KBM-7 (cell line): ENCODE measurements at places on chromosomes 12 and 14.

DNA sequence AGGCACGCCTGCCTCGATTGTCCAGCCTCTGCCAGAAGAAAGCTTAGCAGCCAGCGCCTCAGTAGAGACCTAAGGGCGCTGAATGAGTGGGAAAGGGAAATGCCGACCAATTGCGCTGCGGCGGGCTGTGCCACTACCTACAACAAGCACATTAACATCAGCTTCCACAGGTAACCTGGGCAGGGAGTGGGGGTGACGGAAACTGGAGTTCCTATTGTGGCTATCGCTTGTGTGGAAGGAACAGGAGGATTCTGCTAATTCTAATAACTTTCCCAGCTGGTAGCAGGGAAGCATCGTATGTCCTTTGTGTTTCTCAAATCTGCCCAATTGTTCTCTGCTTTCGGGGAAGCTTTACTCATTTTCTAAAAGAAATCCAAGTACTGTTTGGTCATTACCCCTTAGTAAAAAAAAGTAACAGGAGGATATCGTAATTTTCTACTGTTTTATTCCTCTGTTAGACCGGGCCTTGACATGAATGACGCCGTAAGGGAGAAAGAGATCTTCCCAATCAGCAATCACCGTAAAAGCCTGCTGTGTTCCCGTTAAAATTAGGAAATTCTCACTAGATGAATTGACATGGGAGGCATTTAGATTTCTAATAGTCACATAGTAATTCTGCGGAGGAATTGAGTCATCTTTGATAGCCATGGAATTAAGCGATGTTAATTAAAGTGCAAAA lies 449 bp downstream of the THAP2 start:
- DNase-seq: no peak

DNA sequence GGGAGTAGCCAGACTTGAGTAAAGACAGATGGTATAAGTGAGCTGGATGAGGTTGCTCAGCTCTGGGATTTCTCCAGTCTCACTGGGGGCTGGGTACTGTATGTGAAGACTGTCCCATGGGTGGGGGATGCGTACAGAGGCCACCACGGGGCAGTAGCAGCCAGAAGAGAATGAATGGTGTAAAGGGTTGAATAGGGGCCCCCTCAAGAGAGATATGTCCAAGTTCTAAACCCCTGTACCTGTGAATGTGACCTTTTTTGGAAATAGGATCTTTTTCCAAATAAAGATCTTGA lies 21.8 kb upstream of the BCDIN3D start:
- no peak for DNase-seq

DNA sequence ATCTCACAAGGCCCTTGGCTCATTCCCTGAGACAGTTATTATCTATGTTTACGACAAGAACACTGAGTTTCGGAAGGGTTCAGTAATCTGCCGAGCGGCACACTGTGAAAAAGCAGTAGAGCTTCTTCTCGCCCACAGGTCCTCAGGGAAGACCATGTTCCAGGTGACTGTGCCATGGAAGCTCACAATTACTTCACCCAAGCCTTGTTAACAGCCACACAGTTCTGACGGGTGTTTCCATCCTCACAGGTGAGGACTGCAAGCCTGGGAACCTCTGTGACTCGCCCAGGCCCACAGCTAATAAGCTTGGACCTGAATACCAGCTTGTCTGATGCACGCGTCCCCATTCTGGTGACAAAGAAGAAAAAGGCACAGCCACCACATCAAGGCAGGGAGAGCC lies 15.4 kb downstream of the SETD3 start:
- no peak for DNase-seq

DNA sequence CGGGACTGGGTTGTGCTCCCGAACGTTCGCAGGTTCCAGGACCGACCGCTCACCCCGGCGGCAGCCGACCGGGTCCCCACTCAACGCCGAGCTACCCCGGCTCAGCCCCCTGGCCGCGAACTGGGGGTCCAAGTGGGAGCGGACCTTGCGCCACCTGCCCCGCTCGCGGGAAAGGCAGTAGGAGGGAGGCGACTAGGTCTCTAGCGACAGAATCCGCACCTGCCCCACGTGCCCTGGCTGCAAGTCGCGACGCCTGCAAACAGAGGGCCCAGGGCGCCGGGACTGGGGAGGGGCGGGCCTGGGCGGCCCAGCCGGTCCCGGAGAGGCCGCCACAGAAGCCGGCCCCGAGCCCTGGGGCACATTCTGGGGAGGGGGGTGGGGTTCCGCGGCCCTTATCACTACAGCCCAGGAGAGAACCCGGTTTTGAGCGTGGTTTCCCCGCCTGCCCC lies 239.2 kb upstream of the CPNE8 start:
- DNase-seq: no peak

GRCh38 chr12:92020983-92021665 lies 124.5 kb downstream of the BTG1 start:
- DNase-seq: no peak

- DNase-seq: no peak
Measured at GRCh38 chr12:97595426-97595831, 132.8 kb downstream of the RMST start.

- no peak for DNase-seq
Measured at GRCh38 chr14:104746934-104747481, 5.9 kb upstream of the SIVA1 start.

GRCh38 chr14:49058511-49058910 lies 527.7 kb downstream of the RPS29 start:
- no peak for DNase-seq

DNA sequence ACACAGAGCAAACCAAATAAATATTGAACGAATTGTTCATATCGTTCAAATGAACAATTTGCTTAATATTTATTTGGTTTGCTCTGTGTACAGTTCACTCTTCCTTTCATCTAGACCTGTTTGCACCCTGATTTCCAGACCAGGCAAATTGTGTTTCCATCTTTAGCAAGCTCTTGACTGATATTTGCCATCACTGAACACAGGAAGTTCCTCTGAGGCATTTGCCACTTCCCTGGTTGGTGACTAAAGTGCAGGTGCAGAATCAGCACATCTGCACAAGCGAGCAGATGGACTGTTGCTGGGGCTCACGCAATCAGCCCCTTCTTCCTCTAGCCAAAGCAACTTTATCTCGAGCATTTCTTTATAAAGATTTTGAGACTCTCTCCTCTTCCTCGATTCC lies 112.9 kb downstream of the DAAM1 start:
- DNase-seq: peak; percentile 10

DNA sequence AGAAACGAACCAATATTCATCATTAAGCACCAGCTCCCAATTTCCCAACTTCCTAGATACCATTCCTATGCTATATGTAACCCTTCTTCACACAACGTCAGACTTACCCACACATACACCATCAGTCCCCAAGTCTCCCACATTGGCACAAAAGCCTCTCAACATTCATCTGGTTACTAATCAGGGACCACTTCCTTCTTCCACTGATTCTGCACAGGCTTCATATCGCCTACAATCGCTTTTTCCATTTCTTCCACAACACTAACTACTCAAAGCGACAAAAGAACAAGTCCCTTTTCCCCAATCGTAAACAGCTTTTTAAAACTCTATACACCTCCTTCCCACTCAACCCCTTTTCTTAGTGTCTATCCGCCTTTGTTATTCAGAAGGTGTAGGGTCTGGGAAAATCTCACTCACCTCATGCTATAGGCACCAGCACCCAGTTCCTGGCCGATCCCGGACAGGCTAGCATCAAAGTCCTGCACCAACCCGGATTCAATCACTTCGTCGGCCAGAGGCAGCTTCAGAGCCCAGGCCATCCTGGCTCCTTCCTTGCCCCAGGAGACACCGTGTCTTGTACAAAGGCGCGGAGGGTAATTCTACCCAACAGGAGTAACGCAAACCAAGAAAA lies 936 bp downstream of the TFCP2 start:
- DNase-seq: peak; percentile 47

GRCh38 chr14:75299059-75299458 lies 20.4 kb downstream of the FOS start:
- peak; percentile 90 for DNase-seq

- no peak for DNase-seq
Measured at GRCh38 chr14:61518403-61518802, 176.9 kb upstream of the HIF1A start.

DNA sequence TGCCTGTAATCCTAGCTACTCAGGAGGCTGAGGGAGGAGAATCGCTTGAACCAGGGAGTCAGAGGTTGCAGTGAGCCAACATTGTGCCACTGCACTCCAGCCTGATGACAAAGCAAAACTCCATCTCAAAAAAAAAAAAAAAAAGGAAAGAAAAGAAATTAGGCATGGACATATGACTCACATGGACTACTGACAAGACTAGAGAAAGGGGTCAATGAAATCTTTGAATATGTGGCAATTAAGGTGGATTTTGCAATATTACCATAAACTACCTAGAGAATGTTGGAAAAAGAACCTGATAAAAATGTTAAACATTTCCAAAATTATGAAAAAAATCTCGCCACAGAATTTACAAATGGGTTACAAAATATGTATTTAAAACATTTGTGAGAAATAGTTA lies 873.6 kb downstream of the C12orf50 start:
- DNase-seq: no peak

DNA sequence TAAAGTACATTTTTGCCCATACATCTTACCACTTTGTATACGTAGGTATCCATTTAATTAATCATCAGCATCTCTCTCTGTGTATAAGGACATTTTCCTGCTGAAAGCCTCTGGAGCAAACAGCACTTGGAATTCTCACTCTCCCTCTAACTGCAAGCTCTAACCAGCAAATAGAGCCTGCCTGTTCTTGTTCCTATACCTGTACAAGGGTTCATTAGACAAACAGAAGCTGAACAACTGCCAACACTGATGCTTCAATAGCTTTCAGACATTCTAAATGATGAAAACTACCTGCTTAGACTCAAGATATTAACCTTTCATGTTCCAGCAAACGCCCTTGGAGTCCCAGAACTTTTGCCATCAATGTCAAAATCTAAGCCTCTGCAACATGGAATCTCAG lies 98.0 kb downstream of the KCNH5 start:
- DNase-seq: no peak

DNA sequence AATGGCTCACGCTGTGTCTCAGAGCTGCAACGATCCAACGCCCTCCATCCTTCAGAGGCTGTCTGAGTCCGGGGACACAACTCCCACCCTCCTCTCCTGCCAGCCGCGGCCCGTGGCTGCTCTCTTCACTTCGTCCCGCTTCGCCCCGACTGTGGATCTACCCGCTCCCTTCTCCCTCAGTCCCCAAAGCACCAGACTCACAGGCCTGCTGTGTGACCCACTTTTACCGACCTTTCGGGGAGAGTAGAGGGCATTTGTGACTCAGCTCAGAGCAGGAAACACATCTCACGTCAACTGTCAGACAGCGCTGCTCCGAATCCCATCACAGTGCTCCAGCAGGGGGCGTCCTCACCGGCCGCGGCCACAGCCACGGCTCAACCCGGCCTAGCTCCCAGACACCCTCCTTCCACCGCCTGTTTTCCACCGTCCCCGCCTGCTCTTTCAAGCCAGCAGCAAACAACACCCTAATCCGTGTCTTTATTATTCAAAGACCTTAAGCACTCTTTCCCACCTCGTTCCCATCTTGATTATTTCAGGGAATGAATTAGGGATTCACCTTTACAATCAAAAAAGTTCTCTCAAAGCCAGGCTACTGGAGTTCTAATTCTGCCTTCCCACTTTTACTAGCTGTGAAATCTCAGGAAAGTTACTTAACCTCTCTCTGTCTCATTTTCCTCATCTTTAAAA lies 5.0 kb upstream of the AQP2 start:
- peak; percentile 86 for DNase-seq

DNA sequence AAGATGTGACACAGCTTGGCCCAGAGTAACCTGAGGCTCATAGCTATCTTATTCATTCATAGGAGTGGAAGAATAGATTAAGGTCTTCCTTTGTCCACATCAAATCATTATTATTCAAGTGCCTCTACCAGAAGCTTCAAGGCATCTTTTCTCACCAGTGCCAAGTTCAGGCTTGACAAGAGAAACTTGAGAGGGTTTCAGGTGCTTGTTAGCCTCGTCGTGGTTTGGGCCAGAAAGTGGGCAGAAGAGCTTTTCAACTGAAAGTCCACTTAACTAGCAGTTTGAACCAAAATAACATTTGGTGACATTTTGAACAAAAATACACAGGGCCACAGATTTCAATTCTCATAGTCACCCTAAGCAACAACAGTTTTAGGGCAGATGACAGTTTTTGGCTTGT lies 1184.2 kb downstream of the FLRT2 start:
- no peak for DNase-seq

- no peak for DNase-seq
Measured at GRCh38 chr12:52311285-52311648, 9.9 kb downstream of the KRT83 start.

DNA sequence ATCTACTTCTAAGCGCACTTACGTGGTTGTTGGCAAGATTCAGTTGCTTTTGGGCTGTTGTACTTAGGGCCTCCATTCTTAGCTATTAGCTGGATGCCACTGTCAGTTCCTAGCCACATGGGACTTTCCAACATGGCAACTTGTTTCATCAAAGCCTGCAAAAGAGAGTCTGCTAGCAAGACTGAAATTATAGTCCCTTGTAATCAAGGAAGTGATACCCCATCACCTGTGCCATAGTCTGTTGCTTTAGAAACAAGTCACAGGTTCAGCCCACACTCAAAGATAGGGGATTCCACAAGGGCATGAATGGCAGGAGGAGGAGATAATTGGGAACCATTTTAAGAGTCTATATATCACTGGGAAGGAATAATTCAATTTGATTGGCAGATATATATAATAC lies 27.1 kb upstream of the SLC17A8 start:
- DNase-seq: no peak

DNA sequence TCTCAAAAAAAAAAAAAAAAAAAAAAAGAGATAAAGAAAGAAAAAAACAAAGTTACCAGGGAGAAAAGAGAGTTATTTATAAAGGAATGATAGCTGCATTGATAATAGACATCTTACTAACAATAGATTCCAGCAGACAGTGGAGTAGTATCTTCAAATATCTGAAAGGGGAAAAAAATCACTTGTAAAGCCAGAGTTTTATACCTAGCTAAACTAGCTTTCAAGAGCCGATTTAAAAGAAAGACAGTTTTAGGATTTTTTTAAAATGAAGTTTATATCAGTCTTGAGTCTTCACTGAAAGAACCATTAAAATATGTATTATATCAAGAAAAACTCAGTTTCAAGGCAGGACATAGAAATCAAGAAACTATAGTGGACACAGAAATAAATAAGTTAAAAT lies 262.4 kb downstream of the ZFP36L1 start:
- no peak for DNase-seq

DNA sequence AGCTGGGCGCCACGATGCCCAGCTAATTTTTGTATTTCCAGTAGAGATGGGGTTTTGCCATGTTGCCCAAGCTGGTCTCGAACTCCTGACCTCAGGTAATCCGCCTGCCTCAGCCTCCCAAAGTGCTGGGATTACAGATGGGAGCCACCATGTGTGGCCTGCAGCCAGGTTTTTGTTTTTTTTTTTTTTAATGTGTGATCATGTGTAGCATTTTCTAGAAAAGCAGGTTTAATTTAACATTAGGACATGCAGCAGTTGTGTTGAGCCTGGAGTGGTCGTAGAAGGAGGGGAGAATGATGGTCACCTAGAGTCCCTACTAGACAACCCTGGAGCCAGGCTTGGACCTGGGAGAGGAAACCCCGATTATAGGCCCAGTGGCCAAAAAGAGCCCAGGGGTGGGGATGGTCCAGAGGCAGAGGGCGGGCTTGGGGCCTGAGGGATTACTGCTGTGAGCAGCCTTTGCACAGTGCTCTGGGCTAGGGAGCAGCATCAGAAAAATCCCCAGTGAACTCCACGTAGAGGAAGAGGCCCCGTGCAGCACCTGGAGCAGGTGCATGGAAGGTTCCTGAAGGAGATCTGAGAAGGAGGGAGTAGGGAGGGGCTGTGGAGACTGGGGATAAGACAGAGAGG lies 13.6 kb downstream of the DLK1 start:
- no peak for DNase-seq

- no peak for DNase-seq
Measured at GRCh38 chr12:24661657-24662096, 287.2 kb downstream of the BCAT1 start.
